ENCODE measurements at places on chromosomes 4 and X. TPM values are rescaled to one million over a fixed set of nuclear protein-coding genes. Genes with fewer than 3 reads are reported as not detected.

Gene NALF2
- 0.49 TPM for total RNA-seq

Gene ARL9
- total RNA-seq, result not detected

Gene COL4A6
- 10.3 TPM for total RNA-seq

Gene EDA2R
- total RNA-seq, result 1.2 TPM

Gene FGF5
- not detected for total RNA-seq

Gene TEX13B
- total RNA-seq, result not detected

Gene MAGEA11
- not detected for total RNA-seq

Gene GYG2
- 15.7 TPM for total RNA-seq

Gene RTL3
- total RNA-seq, result not detected

Gene TXK
- 8.1 TPM for total RNA-seq

DNA sequence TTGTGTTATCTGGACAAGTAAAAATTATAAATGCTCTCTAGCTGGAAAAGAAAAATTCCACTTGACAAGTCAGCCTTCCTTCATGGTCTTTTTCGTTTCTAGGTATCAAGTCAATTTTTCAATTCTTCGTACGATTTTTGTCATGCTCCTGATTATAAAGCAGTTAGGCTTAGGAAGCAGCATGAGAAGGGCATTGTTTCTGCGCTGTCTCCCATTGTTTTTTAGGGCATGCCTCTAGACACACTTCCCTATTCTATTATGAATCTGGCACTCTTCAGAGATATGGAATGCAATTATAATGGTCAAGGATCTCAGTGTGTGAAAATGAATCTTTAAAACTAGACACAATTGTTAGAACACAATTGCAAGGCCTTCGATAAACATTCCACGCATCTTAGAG lies 164.1 kb upstream of the FAT1 start:
- no peak for DNase-seq
- H3K4me1 ChIP-seq, result no peaks in the 10 kb centered on the region
- H3K27ac ChIP-seq, result no peak overlapping the region
- no peaks in the 10 kb centered on the region for H3K36me3 ChIP-seq
- H3K27me3 ChIP-seq, result no peaks in the 10 kb centered on the region
- no peak overlapping the region for H3K4me3 ChIP-seq

GRCh38 chr4:168685136-168685809 lies 188.4 kb downstream of the PALLD start:
- peaks cover 7% of the 10 kb centered on the region for H3K36me3 ChIP-seq
- no peaks in the 10 kb centered on the region for H3K27me3 ChIP-seq
- peaks cover 5% of the 10 kb centered on the region for H3K4me1 ChIP-seq

GRCh38 chr4:139767585-139767984 lies 102.0 kb downstream of the MGST2 start:
- H3K27me3 ChIP-seq, result no peaks in the 10 kb centered on the region
- H3K4me1 ChIP-seq, result peaks cover 9% of the 10 kb centered on the region
- no peak overlapping the region for H3K4me3 ChIP-seq
- no peak overlapping the region for H3K27ac ChIP-seq
- no peaks in the 10 kb centered on the region for H3K36me3 ChIP-seq

DNA sequence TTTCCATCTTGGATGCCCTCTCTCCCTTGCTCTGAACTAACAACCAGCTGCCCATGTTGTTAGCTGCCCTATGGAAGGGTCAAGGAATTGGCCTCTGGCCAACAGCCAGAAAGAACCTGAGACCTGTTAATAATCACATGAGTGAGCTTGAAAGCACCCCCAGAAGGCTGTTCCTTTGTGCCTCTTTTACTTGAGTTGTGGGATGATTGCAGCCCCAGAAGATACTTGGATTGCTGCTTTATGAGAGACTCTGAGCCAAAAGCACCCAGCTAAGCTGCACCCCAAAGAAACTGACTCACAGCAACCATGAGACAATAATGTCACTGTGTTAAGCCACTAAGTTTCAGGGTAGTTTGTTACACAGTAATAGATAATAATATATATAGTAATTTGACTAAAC lies 73.3 kb downstream of the FRYL start:
- H3K4me1 ChIP-seq, result no peaks in the 10 kb centered on the region
- no peak overlapping the region for H3K4me3 ChIP-seq
- no peaks in the 10 kb centered on the region for H3K27me3 ChIP-seq
- DNase-seq, result no peak
- H3K27ac ChIP-seq, result no peak overlapping the region

- H3K27me3 ChIP-seq, result no peaks in the 10 kb centered on the region
- H3K27ac ChIP-seq, result peak overlapping the region; percentile 26
- no peak for DNase-seq
- no peaks in the 10 kb centered on the region for H3K36me3 ChIP-seq
- no peak overlapping the region for H3K4me3 ChIP-seq
These were observed 19.4 kb downstream of the GAK start for GRCh38 chr4:912548-913279.

GRCh38 chr4:92359491-92359890 lies 55.7 kb downstream of the GRID2 start:
- H3K27ac ChIP-seq, result no peak overlapping the region
- no peaks in the 10 kb centered on the region for H3K27me3 ChIP-seq
- H3K4me3 ChIP-seq, result no peak overlapping the region
- no peak for DNase-seq
- H3K36me3 ChIP-seq, result no peaks in the 10 kb centered on the region
- H3K4me1 ChIP-seq, result no peaks in the 10 kb centered on the region

DNA sequence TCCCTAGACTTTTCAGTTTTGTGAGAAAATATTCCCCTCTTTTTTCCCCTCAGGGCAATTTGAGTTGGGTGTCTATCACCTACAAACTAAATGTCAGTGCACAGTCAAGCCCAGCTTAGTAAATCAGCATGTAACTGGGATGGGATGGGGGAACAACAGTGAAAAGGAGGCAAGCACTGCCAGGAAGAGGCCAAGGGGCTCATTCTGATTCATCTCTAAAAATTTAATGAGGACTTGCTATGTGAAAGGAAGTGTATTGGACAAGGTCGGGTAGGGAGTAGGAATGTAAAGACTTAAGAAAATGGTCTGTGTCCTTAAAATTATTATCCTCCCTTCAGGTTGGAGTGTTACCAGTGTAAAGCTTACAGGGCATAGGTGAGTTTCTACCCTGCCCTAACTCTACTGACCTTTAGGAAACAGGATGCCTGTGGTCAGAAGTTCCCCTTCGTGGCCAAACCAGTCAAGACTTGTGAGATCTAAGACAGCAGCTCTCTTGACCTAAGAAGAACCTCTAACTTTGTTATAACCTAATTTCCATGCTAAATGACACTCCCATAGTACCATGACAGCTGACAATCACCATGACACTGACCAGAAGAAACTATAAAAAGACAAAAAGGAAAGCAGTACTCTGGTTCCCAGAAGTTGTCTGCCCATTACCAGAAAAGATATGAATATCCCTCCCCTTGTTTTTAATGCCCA lies 194.4 kb upstream of the LDB2 start:
- H3K4me1 ChIP-seq, result no peaks in the 10 kb centered on the region
- H3K27ac ChIP-seq, result no peak overlapping the region
- no peaks in the 10 kb centered on the region for H3K27me3 ChIP-seq
- DNase-seq, result no peak
- no peaks in the 10 kb centered on the region for H3K36me3 ChIP-seq

GRCh38 chr4:10529291-10530136 lies 72.3 kb upstream of the ZNF518B start:
- H3K4me3 ChIP-seq, result no peak overlapping the region
- peaks cover 27% of the 10 kb centered on the region for H3K4me1 ChIP-seq
- no peaks in the 10 kb centered on the region for H3K27me3 ChIP-seq
- H3K27ac ChIP-seq, result no peak overlapping the region

- no peaks in the 10 kb centered on the region for H3K4me1 ChIP-seq
- H3K27me3 ChIP-seq, result no peaks in the 10 kb centered on the region
- H3K4me3 ChIP-seq, result no peak overlapping the region
- no peak for DNase-seq
- no peak overlapping the region for H3K27ac ChIP-seq
These were observed 115.1 kb upstream of the MXRA5 start for GRCh38 chrX:3461397-3462165.

DNA sequence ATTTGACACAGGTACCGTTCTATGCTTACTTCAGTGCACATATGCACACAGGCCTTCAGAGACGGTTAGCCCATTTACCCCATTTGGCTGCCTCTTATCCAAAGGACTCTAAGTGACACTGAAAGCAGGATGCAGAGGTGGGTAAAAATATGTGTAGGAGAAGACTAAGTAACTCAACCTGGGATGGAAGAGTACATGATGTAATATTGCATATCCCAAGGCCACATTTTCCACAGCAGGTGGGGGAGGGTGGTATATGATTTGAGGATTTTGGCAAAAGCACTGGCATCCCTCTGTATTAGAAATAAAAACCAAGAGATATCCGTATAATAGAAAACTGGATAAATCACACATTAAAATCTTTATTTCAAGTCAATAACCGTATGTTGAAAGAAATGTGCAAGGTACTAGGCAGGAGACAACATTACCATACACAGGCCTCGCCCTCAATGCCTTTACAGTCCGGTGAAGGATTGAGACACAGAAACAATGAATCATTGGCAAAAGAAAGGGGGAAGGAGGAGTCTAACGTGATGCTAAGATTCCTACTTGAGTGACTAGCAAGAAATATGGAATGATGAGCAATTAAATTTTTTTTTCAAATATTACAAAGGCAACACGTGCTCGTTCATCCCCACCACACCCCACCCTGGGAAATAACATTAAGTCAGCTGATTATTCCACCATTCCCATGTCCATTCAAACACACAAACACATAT lies 161.0 kb upstream of the RASGEF1B start:
- no peaks in the 10 kb centered on the region for H3K36me3 ChIP-seq
- H3K27me3 ChIP-seq, result no peaks in the 10 kb centered on the region
- H3K4me3 ChIP-seq, result no peak overlapping the region
- peaks cover 6% of the 10 kb centered on the region for H3K4me1 ChIP-seq

DNA sequence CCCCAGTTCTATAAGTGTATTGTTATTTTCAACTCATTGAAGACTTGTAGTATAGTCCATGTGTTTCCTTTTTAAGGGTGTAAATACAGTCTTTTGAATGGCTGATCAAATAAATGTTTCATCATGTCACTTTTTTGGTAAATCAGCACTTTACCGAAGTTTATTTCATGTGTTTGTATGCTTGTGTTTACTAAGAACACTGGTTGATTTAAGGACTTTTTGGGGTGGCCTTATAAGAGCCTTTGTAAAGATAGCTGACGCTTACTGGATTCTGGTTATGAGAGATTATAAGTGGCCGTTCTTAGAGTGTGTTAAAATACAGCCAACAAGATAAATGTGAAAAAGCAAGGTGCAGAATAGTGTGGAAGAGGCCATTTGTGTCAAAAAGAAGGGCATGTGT lies 2.6 kb downstream of the UBE2K start:
- DNase-seq, result no peak
- no peaks in the 10 kb centered on the region for H3K36me3 ChIP-seq
- H3K4me3 ChIP-seq, result peak overlapping the region; percentile 85
- H3K27me3 ChIP-seq, result no peaks in the 10 kb centered on the region
- peaks cover 49% of the 10 kb centered on the region for H3K4me1 ChIP-seq

DNA sequence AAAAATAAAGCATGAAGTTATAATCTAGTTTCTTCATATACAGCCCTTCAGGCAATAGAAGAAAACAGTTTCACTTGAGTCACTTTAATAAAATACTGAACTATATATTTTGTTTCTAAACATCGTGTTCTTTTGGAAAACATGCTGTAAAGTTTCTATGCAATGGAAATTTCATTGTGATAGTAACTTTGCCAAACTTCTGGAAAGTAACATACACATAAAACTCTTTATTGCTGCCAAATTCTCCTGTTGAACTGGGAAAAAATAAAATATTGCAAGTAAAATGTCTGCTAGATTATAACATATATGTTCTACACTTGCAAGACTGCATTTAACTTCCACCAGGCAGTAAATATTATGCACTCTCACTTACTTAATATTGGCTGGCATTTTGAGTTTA lies 635.4 kb downstream of the SPRY1 start:
- no peak overlapping the region for H3K27ac ChIP-seq
- no peaks in the 10 kb centered on the region for H3K4me1 ChIP-seq
- no peaks in the 10 kb centered on the region for H3K36me3 ChIP-seq
- no peaks in the 10 kb centered on the region for H3K27me3 ChIP-seq

DNA sequence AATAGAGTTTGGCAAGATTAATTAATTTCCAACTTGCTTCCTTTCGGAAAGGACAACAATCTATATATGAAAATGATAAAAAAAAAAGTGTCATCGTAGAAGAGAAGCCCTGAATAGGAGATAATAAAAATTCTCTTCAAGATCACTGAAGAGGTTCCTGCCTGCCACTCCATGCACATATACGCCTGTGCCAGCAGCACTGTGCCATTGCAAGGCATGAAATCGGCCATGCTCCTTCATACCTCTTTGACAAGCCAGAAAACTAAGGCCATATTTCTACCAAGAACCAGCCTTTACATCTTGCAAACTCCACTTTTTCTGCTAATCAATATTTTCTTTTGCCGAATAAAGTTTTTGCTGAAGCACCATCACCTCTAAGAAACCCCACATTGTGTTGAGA lies 365.5 kb downstream of the CXXC4 start:
- H3K36me3 ChIP-seq, result no peaks in the 10 kb centered on the region
- H3K4me3 ChIP-seq, result no peak overlapping the region
- DNase-seq, result no peak
- H3K4me1 ChIP-seq, result no peaks in the 10 kb centered on the region

- no peak for DNase-seq
- no peak overlapping the region for H3K27ac ChIP-seq
- no peak overlapping the region for H3K4me3 ChIP-seq
These were observed 10.9 kb downstream of the SHROOM3 start for GRCh38 chr4:76445911-76446310.

GRCh38 chr4:9996319-9997110 lies 24.8 kb downstream of the SLC2A9 start:
- H3K4me3 ChIP-seq, result no peak overlapping the region
- no peaks in the 10 kb centered on the region for H3K4me1 ChIP-seq
- H3K36me3 ChIP-seq, result no peaks in the 10 kb centered on the region
- H3K27me3 ChIP-seq, result no peaks in the 10 kb centered on the region
- no peak overlapping the region for H3K27ac ChIP-seq

- no peaks in the 10 kb centered on the region for H3K36me3 ChIP-seq
- DNase-seq, result no peak
- H3K4me1 ChIP-seq, result no peaks in the 10 kb centered on the region
- no peak overlapping the region for H3K27ac ChIP-seq
- no peaks in the 10 kb centered on the region for H3K27me3 ChIP-seq
These were observed 696.5 kb downstream of the ADGRL3 start for GRCh38 chr4:61896634-61897033.

GRCh38 chr4:5693871-5694270 lies 14.5 kb downstream of the EVC2 start:
- H3K4me1 ChIP-seq, result no peaks in the 10 kb centered on the region
- DNase-seq, result no peak
- H3K27ac ChIP-seq, result no peak overlapping the region
- no peak overlapping the region for H3K4me3 ChIP-seq

DNA sequence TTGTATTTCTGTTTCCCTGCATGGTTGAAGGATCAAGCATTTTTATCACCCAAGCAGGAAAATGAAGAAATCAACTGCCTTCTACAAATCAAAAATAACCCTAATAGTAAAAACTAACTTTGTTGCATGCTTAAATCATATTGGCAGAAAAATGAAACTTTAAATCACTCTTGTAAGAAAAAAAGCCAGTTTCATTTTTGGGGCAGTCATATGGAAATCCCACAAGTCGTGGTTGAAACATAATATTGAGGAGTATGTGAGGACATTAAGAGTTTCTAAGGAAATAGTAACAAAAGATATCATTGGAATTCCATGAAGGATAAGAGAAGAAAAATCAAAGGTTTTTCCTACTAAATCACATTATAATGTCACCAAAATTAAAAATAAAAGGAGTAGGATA lies 8.4 kb downstream of the TEC start:
- no peaks in the 10 kb centered on the region for H3K4me1 ChIP-seq
- no peaks in the 10 kb centered on the region for H3K27me3 ChIP-seq
- no peaks in the 10 kb centered on the region for H3K36me3 ChIP-seq
- no peak overlapping the region for H3K27ac ChIP-seq
- H3K4me3 ChIP-seq, result no peak overlapping the region
- no peak for DNase-seq

All from vagina (tissue), 2 donors.